CMK (cell line): ENCODE measurements at places on chromosomes 2 and 18.

DNA sequence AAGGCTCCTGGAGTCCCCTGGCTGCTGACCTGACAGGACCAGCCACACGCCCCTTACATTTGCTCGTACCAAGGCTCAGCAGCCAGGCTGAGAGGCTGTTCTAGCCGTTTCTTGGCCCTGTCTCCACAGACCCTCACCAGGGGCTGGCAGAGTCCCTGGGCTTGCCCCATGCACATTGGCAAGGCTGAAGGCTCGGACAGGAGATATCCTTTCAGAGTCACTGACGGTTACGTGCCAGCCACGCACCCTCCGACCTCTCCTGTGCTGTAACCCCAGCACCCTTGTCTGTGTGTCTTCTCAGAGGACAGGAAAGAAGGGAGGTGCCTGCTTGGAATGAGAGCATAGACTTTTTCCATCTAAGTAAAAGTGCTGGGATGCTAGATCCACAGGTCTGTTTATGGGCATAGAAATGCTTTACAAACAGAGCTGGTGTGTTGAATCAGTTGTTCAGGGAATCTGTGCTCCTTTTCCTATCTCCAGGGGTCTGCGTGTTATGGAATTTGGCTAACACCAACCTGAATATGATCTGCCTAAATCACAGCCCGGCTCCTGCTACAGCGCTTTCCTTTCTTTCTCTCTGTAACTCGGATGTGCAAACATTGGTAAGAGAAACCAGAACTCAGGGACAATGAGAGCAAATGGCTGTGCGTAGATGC lies 41.0 kb downstream of the COPS8 start:
- DNase-seq, result no peak

DNA sequence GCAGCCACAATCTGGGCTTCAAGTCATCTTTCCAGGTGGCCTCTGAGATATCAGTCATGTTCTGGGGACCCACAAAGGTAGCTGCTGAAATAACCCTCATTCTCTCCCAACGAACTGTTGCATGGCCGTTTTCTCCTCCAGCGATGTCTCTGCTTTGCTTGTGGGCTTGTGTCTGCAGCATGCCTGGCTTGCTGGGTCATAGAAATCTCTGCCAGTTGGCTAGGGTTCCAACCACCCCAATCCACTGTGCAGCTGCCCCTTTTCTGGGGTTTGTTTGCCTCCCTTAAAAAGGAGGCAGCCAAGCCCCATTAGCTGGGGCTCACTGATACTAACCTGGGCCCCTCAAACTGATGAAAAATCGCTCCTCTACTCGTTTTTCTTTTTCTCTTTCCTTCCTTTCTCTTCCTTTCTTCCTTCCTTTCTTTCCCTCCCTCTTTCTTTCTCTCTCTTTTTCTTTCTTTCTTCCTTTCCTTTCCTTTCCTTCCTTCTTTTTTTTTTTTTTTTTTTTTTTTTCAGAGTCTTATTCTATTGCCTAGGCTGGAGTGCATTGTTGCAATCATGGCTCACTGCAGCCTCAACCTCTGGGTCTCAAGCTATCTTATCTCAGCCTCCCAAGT lies 680.0 kb downstream of the EPHA4 start:
- DNase-seq, result no peak

DNA sequence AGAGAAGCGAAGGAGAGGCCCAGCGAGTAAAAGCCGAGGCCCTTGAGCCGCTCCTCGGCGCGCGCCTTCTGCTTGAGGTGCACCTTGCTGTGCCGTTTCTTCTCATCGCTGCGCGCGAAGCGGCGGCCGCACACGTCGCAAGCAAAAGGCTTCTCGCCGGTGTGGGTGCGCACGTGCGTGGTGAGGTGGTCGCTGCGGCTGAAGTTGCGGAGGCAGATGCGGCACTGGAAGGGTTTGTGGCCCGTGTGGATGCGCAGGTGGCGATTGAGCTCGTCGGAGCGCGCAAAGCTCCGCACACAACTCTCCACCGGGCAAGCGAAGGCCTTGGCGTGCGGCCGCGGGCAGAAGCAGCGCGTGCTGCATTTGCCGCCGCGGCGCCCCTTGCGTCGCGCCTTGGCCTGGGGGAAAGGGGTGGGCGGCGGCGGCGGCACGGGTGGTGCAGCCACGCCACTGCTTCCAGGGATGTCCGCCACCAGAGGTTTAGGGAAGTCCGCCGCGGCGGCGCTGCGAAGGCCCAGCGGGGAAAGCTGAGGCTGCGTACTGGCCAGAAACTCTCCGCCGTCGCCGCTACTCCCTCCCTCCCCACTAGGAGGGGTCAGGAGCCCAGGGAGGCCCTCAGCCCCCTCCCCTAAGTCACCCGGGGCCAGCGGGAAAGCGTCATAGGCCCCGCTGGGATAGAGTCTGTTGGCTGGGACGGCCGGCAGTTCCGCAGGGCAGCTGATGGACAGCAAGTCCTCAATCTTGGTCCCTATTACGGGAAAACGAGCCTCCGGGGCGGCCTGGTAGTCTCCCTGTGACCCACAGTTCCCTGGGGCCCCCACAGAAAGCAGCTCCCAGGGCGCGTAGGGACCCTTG lies 1.7 kb downstream of the EGR4 start:
- DNase-seq, result no peak

DNA sequence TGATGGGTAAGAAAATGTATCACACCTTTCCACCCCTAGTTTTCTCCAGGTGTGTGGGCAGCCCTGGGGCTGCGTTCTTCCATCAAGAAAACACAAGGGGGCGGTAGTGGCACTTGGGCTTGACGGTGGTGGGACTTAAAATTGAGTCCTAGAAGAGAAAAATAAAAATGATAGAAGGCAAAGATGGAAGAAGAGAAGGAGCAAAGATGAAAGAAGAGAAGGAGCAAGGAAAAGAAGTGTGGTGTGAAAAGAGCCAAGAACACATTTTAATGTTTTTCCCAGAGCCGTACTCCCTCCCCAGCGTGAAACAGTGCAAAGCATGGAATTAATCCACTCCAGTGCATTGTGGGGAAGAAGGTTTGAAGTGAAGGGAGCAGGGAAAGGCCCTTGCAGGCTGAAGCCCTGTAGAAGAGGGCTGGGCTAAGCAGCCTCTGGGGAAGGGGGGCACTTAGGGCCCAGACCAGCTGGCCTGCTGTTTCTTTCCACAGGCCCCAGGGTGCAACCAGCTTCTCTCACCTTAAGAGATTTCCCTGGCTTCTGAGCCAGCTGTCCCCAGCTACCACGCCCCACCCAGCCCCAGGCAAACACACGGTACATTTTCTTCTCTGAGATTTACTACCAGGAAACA lies 256.8 kb downstream of the RNF152 start:
- DNase-seq, result no peak

DNA sequence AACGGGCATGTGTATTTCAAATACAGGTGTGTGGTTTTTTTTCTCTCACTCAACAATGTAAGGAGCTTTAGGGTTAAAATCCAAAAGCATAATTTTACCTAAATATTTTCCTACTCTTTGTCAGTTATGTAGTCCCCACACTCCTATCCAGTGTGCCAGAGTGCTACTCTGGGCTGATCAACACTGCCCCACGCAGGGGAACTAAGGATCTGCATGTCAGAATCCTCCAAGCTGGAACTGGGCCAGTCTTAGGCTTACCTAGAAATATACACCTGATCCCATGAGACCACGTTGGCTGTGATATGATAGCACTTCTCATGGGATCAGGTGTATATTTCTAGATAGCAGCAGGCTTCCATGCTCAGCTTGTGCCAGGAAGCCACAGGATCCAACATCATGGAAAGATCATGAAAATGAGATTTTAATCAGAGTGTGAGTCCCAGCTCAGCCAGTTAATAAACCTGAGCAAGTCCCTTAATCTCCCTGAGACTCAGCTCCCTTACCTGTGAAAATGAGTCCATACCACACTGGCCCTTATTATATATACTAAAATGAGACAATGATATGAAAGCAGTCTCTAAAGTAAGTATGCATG lies 29.7 kb downstream of the CCDC141 start:
- no peak for DNase-seq

- DNase-seq, result no peak
These were observed 2.1 kb downstream of the GBX2 start for GRCh38 chr2:236165842-236166795.

- DNase-seq, result no peak
These were observed 219.9 kb downstream of the ZNF407 start for GRCh38 chr18:74817576-74817975.
